ENCODE measurements at places on chromosomes 7 and 10.

DNA sequence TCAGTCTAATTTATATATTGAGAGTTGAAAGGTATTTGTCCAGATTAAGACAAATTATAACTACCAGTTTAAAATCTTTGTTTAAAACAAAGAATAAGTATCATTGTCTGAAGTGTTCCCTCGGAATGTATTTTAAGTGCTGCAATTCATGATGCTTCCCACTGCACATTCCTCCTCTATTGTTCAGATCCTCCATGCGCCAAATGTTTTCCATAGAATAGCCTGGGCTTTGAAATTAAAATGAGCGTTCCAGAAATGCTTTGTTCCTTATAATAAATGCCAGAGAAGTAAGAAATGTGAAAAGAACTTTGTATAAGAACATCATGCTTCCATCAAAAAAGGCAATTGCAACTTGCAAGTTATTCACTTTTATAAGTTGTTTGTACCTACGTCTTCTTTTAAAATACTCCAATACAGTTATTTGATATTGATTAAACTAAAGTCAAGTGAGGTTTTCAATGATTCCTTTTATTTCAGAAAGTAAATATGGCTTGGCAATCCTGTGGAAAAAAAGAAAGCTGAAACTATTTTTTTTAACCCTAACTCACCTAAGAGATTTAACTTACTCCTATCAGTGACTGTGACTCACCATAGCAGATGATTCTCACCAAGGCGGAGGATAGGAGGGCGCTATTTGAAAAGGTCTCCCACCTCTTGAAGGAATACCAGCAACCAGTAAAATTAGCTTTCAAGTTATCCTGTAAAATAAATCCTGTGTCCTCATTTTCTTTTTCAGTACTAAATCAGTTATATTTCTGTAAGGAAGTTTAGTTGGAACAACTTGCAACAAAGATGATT, 85.8 kb downstream of the CTNNA3 start:
- no peak for DNase-seq

GRCh38 chr7:50637725-50638643, 72.8 kb upstream of the DDC start:
- no peak for DNase-seq

DNA sequence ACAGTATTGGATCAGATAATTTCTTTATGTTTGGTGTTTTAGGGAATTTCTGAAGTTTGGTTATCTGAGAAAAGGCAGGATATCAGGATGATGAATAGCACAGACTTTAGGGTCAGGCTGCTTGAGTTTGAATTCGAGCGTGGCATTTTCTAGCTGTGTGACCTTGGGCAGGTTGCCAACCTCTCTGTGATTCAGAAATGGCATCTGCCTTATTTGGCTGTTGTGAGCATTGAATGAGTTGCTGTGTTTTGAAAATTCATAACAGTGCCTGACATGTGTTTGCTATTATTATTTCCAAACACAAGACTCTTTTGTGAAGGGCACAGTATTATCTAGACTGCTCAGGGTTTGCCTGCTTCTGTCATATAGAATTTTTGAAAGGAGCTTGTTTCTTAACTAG, 66.9 kb downstream of the NXPH1 start:
- no peak for DNase-seq

- DNase-seq, result no peak
Measured at GRCh38 chr10:88913127-88913526, 33.1 kb downstream of the STAMBPL1 start.

- DNase-seq, result no peak
Measured at GRCh38 chr10:56679578-56679977, 318.5 kb upstream of the ZWINT start.

DNA sequence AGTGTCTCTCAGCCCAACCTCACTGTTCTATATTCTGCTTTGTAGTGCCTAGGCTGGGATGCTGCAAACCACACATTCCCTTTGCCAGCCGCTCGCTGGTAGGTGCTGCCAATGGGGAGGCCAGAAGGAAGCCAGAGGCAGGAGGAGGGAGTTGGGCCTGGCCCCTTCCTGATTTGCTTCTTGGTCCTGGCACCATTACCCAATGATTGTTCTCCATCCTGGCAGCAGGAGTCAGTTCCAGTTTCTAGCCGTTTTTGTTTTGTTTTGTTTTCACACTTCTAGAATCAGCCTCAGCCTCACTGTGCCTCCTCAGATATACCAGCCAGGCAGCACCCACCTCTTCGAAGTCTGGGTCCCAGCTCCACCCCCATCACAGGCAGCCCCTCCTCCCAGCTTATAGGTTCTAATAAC, 27.4 kb upstream of the LOXL4 start:
- no peak for DNase-seq

DNA sequence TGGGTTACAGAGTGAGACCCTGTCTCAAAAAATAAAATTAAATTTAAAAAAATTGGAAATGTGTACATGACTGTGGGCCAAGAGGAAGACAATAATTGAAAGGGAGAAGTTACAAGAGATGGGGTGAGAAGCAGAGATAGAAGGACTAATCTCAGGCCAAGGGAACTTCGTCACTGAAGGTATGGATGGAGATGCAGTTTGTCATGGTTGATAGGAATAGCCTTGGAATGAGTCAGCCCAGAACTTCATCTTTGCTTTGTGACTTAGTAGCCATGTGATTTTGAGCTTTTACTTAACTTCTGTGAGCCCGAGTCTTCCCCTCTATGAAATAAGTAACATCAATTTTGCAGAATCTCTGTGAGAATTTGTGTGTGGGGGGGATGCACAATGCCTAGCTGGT, 6.5 kb upstream of the PODXL start:
- no peak for DNase-seq

- no peak for DNase-seq
Measured at GRCh38 chr7:4523219-4523618, 158.9 kb upstream of the FOXK1 start.

DNA sequence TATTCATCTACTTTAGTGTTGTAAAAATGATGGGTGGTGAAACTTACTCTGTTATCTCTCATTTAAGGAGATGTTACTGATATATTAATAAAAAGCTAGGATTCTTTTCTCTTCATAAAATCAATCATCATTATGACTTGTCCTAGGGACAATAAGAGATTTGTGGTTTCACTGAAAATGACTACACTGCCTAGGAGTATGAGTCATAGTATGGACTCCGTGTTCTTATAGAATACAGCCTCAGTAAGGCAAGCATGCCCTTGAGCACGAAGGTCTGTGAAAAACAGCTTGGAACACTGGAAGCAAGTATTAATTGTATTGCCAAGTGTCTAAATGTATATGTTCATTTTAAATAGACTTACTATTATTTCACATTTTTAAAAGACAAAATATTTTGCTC, 749.2 kb upstream of the PCDH15 start:
- no peak for DNase-seq

- no peak for DNase-seq
Measured at GRCh38 chr7:68394131-68394530, 1204.1 kb upstream of the AUTS2 start.

GRCh38 chr10:68600041-68600778, 40.1 kb downstream of the TET1 start:
- DNase-seq, result peak; percentile 78

GRCh38 chr7:16348251-16348650, 73.1 kb downstream of the CRPPA start:
- no peak for DNase-seq

- no peak for DNase-seq
Measured at GRCh38 chr7:102395592-102395872, 631 bp upstream of the PRKRIP1 start.

DNA sequence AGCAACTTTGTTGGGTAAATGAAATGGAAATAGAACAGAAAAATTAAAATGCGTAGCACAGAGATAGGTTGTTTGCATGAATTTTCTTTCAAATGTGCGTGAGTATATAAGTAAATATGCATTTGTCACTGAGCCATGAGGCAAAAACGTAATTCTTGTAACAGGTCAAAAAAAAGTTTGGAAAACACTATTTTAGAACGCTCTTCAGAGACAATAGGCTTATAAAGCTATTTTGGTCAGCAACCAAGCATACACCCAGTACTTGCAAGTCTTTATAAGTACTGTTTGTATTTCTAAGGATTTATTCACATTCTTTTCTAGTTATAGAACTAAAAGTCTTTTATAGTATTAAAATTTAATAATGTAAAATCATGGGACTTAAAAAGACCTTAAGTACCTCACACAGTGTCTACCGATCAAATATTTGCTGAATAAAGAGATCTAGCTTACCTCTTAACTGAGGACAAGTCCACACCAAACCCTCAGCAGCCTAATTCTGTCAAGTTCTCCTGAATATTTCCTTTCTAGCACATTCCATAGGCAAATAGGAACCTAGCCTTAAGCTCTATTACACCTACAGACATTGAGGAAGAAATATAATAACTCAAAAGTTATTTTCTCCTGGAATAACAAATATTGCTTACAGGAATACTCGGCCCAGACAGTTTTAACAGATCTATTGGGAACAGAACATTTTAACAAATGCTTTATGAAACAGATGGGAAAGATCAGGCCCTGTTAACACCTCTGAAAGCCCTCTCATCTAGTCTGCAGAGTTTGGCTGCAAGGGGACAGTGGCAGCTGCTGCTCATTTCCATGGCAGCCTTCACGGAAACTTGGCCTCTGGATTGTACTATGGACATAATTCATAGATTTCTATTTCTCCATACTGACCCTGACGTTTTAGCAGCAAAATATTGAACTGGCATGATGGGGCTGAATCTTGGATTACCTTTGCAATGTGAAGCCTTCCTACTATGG, 8.8 kb downstream of the CRPPA start:
- no peak for DNase-seq

GRCh38 chr7:46725136-46725535, 804.1 kb upstream of the IGFBP3 start:
- DNase-seq, result no peak

GRCh38 chr7:138937484-138937883, 43.7 kb downstream of the KIAA1549 start:
- no peak for DNase-seq

GRCh38 chr7:72159911-72160310, 252.2 kb downstream of the CALN1 start:
- no peak for DNase-seq

GRCh38 chr10:61455656-61456055, 2.5 kb upstream of the TMEM26 start:
- no peak for DNase-seq

GRCh38 chr7:151454932-151455530, 15.1 kb upstream of the CRYGN start:
- DNase-seq, result no peak

GRCh38 chr10:61897671-61898434, 3.6 kb upstream of the ARID5B start:
- no peak for DNase-seq

DNA sequence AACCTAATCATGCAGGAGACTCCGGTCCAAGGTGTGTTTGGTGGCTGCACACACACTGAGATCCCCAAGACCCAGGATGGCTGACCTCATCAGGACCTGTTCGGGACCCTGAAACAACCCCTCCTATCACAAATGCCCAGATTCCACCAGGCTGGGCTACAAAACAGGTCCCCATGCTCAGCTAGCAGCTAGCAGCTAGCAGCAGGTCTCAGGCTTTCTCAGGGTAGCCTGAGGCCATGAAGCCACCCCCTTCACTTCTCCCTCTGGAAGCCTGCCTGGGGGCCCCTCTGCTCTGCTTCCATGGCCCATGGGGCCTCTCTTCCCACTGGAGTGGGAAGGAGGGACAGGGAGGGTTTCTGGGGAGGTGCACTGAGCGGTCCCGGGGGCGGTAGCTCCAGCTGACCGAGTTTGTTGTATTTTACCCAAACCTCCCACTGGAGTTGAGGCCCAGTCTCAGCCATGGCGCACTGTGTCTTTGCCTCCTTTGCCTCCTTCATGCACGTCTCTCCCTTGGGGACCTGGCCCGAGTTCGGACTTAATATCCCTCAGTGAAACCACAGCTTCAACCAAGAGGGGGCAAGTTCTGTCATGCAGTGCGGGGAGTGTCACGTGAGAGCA, 95.1 kb upstream of the GPR26 start:
- DNase-seq, result no peak

DNA sequence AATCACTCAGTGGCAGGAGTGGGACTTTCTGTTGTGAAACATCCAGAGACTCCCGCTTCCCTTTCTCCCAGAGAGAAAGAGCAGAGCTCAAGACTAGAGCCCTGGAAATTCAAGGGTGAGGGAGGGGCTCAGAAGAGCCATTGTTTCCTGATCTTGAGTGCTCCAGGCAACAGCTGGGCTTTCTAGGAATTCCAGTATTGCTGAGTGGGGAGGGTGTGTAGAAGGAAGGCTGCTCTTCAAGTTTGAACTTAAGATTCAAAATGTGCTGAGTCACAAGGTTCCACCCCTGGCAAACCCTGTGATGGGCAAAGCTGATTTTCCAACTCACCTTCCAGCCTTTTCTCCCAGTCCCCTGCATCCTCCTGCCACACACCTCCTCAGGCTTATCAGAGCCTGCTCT, 42.3 kb upstream of the MSRB2 start:
- DNase-seq, result no peak

- no peak for DNase-seq
Measured at GRCh38 chr7:13846386-13846785, 143.1 kb downstream of the ETV1 start.

DNA sequence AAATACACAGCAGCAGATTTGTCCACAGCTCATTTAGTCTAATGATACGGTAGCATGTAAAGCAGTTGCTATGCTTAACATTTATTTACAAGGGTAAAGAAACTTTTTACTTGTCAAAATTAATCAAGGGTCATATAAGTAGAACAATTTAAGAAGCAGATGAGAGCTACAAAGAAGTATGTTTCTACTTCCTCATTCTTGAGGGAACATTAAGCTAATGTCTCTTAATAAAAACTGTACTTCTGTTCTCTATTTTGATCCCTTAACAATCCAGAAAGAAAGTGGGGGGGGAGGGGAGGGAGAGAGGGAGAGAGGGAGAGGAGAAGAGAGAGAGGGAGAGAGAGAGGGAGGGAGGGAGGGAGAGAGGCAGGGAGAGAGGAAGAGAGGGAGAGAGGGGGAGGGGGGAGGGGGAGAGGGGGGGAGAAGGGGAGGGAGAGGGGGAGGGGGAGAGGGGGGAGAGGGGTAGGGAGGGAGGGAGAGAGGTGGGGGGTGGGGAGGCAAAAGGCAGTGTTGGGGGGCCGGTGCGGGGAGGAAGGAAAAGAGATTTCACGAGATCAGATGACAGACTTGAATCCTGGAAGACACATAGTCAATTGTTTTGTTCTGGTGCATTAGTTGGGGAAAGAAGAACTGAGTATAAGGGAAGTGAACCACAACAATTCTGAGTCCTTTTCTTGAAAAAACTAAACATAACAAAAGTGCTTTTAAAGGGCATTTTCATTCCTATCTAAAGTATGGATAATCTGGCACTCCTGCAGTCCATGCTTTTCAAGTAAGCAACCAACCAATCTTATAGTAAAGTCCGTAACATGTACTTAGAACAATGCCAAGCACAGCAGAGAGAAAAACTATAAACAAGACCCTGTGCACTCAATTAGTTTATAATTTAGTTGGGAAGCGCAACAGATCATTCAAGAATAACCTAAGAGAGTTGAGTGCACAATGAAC, 128.0 kb downstream of the USP6NL start:
- DNase-seq, result no peak

GRCh38 chr7:117479225-117480054, at the start of gene CFTR:
Gene CFTR, plus strand, starts transcription at chr7:117480025. Its CDS starts 70 bp downstream, at chr7:117480095.
- no peak for DNase-seq
